ENCODE measurements at places on chromosomes 13 and 19.

DNA sequence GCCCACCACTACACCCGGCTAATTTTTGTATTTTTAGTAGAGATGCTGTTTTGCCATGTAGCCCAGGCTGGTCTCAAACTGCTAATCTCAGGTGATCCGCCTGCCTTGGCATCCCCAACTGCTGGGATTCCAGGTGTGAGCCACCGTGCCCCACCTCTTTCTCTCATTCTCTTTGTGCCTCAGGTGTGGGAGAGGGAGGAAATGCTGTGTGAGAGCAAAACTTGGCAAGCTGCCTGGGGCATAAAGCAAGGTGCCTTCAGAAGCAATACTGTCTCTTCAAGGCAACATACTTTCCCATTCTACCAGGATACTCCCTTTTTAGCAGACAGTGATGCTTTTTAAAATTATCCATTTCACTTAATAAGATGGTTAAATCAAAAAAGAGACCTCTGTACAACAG is 53.2 kb upstream of the RFC3 start:
- DNase-seq = no peak

DNA sequence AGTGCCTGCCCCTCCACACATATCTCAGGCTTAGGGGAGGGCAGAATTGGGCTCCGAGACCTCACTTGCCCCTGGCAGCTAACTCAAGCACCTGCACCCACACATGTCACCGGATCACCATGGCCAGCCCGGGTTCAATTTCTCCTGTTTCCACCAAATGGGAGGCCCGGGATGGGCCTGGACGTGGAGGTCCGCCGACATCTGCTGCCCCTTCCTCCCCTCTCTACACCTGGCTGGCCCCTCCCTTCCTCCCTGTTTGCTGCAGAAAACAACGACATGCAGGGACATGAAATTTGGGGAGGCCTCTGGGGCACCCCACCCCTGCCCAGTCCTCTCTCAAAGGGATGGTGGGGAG is 1.3 kb downstream of the PRKD2 start:
- peak; percentile 24 for DNase-seq

DNA sequence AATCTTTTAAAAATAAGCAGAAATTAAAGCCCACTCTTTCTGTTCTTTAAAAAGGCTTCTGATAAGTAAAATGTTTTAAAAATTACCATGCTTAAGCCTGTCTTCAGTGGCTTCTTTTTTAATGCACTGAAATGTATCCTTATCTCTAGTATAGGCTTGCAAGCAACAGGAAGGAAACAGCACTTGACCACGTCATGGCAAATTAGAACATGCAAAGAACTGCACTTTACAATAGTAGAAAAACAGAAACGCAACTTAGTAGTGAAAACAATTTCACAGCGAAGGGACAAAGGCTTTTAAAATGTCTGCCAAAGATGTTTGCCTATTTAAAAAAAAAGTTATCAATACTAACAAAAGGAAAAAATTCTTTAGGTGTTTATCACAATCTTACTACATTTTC is 36.3 kb downstream of the ELF1 start:
- peak; percentile 85 for DNase-seq

- DNase-seq = no peak
Observed at GRCh38 chr19:3175781-3176714, 2.5 kb upstream of the S1PR4 start.

GRCh38 chr19:55255618-55256423 is 3.0 kb downstream of the PPP6R1 start:
- peak; percentile 73 for DNase-seq

DNA sequence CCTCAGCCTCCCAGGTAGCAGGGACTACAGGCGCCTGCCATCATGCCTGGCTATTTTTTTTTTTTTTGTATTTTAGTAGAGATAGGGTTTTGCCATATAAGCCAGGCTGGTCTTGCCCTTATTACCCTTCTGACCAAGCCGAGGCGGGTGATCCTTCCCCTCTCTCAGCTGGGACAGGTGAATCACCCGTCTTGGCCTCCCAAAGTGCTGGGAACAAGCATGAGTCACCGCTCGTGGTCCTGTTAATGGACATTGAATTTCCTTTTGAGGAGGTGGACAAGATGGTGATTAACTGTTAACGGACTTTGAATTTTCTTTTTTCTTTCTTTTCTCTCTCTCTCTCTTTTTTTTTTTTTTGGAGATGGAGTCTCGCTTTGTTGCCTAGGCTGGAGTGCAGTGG is 10.6 kb downstream of the CD70 start:
- no peak for DNase-seq

GRCh38 chr13:31221057-31221456 is 21.3 kb downstream of the B3GLCT start:
- DNase-seq = no peak

GRCh38 chr13:94556621-94557020 is 39.3 kb downstream of the TGDS start:
- DNase-seq = no peak

- DNase-seq = peak; percentile 83
Observed at GRCh38 chr19:35462476-35462953, 14.5 kb downstream of the FFAR2 start.

GRCh38 chr19:46601318-46602224 is at the start of gene CALM3:
TSS of gene CALM3 (plus strand) at chr19:46601330. CDS start at chr19:46601435, 105 bp downstream.
- peak; percentile 51 for DNase-seq

DNA sequence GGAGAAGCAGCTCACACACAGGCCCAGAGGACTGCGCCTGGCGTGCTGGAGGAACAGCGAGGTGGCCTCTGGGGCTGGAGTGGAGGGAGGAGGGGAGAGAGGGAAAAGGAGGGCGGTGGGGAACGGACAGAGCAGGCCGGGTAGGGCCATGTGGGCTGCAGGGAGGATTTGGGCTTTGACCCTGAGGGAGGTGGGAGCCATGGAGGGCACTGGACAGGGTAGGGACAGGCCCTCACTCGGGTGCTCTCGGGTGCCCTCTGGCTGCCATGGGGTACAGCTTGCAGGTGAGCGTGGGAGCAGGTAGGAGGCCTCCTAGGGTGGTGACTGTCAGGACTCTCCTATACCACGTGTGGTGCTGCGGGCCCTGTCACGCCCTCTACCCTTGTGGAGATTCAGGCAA is 22.8 kb downstream of the PLIN4 start:
- DNase-seq = peak; percentile 36

- DNase-seq = no peak
Observed at GRCh38 chr13:81480634-81481033, 1139.7 kb upstream of the SPRY2 start.

GRCh38 chr13:95391785-95392184 is 90.5 kb upstream of the ABCC4 start:
- no peak for DNase-seq

- no peak for DNase-seq
Observed at GRCh38 chr13:21016487-21016886, 44.9 kb downstream of the LATS2 start.

GRCh38 chr19:46288896-46289588 is 7.8 kb upstream of the HIF3A start:
- DNase-seq = no peak

GRCh38 chr19:10612499-10613119 is 12.7 kb upstream of the SLC44A2 start:
- DNase-seq = no peak

DNA sequence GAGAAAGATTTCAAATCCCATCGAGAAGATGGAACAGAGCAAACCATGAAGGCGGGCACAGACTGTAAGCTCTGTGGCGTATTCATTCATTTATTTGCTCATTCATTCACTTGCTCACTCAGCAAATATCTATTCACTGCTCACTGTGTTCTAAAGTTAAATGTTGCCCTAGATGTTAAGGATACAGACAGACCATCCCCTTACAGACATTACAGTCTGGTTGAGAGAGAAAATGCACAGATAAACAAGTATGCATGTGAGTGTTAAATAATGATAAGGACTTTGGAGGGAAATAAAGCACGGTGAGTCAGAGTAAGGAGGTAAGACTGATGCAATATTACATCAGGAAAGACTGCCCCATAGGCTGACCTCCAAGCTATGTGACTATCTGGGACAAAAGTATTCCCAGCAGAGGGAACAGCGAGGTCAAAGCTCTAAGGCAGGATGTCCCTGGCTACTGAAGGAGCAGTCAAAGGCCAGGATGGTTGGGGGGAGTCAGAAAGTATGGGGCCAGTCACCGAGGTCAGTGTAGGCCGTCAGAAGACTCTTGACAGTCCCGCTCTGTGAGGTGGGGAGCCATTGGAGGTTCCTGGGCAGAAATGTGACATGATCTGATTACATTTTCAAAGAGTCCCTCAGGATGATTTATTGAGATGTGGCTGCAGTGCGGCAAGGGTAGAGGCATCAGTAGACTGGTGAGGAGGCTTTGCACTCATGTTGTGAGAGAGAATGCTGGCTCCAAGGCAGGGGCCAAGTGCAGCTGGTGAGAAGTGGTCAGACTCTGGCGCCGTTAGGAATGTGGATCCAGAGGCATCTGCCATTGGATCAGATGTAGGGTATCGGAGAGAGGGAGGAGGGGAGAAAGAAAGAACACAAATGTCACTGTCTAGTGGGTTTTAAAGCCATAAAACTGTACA is 37.9 kb downstream of the MBNL2 start:
- DNase-seq = no peak

- no peak for DNase-seq
Observed at GRCh38 chr19:6797646-6798045, 25.1 kb downstream of the VAV1 start.

GRCh38 chr19:48822514-48822913 is 11.7 kb upstream of the BCAT2 start:
- no peak for DNase-seq
